ENCODE measurements at places on chromosomes 2 and 18.
A peak's percentile ranks its signal among the peaks of the same experiment; 100 is the strongest.

GRCh38 chr2:157191186-157191585 is 66.3 kb upstream of the GALNT5 start:
- DNase-seq, result no peak

- DNase-seq, result no peak
Observed at GRCh38 chr2:60252581-60253150, 300.8 kb downstream of the BCL11A start.

DNA sequence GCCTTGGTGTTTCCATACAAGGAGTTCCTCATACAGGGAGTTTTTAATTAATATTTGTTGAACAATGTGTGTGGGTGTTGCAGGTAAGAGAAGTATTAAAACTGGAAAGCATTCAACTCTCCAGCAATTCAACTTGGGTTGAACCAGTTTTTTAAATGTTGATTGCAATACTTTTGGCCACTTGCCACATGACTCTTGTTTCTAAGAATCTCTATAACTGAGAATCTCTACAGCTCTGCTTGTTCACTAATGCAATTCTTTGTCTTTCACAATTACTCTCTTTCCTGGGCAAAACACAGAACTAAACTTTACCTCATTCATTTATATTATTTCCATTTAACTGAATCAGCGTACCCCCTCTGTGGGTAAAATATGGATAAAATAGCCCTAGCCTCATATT is 429.4 kb downstream of the ARHGAP15 start:
- peak; percentile 51 for DNase-seq

GRCh38 chr2:143682436-143683055 is 553.3 kb downstream of the ARHGAP15 start:
- no peak for DNase-seq

GRCh38 chr2:58006952-58007284 is 39.7 kb upstream of the VRK2 start:
- no peak for DNase-seq

DNA sequence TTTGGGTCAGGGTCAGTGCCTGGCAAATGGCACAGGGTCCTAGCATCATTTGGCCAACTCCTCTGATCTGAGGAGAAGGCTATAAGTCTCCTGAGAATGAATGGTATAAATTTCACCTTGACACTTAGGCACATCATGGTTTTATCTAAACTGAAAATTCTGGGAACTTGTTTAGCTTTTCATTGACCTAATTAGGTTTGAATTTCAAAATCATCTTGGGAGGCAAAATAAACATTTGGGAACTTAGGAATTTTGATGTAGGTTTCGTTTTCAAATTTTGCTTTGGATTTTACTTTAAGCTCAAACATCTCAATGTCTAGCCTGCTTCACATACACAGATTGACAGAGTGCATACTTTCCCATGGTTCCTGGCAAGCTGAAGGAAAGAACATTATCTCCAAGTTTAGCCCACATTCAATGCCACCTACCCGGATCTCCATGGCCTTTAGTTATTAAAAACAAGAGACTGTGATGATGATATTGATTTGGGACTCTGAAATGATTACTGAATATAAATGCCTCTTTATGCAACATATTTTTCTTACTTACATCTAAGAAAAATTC is 44.5 kb downstream of the MYOM1 start:
- no peak for DNase-seq

GRCh38 chr18:27030421-27030820 is 154.7 kb downstream of the CHST9 start:
- no peak for DNase-seq

GRCh38 chr2:138291805-138292204 is 209.8 kb upstream of the SPOPL start:
- no peak for DNase-seq

DNA sequence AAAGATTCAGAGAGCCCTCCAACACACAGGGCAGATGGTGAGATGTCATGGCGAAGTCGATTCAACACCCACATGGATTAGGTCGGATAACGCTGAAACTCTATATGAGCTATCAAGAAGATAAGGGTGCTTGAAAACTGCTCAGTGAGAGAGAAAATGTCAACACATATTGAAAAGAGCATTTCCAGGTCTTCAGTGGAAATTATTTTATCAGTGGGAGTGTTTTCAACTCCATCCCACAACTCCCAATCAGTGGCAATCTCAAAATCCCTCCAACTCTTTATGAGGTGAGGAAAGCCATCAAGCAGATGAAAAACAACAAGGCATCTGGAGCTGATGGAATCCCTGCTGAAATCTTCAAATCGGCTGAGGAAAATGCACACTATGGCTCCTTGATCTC is 104.5 kb upstream of the KLHL14 start:
- peak; percentile 15 for DNase-seq

DNA sequence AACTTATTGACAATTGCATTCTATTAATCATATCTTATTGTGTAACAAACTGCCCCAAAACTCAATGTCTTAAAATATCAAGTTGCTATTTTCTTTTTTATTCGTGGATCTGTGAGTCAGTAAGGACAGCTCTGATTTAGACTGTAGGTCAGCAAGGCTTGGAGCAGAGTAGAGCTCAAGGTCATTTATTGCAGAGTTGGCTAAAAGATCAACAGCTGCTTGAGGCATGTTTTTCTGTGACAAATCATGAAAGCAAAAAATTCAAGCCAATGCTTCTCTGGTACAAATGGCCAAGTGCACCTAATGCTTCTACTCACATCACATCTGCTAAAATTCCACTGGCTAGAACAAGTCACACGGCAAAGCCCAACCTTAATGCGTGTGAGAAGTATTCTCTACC is 497.7 kb upstream of the LRATD1 start:
- DNase-seq, result no peak

DNA sequence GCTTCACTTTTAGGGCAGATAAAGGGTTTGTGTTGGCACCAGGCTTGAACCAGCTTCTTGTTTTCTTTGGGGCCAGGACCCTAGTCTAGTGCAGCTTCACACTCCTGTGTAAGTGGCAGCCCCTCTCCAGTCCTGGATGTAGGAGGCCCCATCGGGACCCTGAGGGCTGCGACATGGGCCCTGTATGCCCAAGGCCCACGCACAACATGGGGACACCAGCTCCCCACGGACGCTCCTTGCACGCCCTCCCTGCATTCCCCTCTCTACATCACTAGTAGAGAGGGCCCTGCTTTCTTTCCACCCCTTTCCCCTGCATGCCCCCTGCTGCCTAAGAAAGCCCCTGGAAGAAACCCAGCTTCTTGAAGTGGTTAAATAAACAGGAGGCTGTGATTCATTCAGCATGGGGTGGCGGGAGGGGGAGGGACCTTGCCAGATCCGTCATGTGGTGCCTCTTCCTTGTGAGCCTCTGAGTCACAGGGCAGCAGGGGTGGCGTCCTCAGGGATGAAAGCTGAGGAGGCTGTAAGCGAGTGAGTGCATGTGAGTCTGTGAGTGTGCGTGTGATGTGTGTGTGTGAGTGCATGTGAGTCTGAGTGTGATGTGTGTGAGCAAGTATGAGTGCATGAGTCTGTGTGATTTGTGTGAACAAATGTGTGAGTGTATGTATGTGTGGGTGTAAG is 42.5 kb downstream of the COPS8 start:
- peak; percentile 97 for DNase-seq

DNA sequence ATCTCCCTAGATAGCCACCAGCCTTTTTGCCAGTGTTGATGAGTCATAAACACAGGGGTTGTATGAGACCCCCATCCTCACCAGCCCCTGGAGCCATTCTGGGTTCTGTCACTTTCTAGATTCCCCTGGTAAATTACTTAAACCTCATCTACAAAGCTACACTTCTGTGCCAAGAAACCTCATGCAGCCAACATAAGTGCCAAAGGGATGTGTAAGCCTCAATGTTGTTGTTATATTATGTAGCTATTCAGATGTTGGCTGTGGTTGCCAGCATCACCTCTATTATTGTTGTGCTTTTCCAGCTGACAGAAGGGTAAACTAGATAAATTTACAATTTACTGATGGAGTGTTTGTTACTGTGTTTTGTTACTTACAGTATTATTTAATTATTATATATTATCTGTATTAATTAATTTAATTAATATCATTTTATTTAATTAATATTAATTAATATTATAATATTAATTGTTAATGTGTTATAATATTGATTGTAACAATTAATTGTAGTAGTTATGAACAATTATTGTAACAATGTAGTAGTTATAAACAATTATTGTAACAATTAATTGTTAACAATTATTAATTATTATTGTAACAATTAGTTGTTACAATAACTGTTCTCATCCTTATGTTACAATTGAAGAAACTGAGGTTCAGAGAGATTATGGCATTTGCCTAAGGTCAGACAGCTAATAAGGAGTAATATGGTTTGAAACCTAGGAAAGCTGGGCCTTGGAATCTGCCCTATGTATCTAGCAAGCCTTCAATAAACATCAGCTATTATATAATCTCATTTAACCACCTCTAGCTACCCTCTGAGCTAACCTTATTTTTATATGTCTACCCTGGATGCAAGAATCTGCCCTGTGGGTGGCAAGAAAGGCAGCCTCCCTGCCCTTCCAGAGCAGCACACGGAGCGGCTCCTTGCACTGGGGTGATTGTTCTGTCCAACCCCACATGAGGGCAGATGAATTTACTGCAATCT is 36.1 kb downstream of the PSTPIP2 start:
- no peak for DNase-seq

DNA sequence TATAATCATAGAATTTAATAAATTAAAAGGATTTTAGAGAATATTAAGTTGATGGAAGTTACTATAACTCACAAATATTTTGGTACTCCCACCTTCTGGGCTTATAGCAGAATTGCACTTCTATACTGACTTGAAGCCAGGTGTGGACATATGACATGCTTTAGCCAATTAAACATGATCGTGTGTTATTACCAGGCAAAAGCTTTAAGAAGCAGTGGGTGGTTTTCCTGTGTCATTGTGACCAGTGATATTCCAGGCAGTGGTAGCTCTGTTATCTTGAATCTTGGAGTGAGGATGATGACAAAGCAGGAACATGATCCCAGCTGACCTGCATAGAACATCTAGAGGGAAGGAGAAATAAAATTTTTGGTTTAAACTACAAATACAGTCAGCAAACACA is 370.9 kb upstream of the ZEB2 start:
- no peak for DNase-seq

GRCh38 chr2:215431290-215431689 is 4.6 kb downstream of the FN1 start:
- DNase-seq, result no peak

DNA sequence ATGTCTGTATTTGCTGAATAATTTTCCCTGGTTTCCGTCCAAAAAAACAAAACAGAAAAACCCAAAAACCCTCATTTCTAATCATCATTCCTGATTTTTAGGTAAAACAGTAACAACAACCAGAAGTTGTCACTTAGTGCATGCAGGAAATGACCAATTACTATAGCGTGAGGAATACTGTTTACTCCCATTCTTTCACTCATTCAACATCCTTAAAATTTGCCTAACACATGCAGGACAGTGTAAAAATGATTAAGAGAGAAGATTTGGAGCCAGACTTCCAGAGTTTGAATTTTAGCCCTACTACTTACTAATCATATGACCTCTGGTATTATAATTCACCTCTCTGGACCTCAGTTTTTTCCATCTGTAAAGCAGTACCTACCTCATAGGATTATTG is 83.1 kb downstream of the FIGN start:
- DNase-seq, result no peak

DNA sequence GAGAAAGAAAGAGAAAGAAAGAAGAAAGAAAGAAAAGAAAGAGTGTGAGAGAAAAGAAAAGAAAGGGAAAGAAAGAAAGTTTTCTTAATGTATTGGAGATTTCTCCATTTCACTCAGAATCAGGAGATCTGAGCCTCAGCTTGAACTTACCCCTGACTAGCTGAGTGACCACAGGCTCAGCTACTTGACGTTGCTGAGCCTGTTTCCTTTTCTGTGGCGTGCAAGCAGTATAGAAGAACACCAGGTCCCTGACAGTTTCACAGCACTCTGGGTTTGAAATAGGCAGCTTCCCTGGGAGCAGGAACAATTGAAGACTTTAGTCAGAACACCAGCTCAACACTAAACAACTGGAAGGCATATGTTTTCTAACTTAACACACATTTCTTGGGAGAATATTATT is 44.7 kb downstream of the MARCO start:
- no peak for DNase-seq

- peak; percentile 2 for DNase-seq
Observed at GRCh38 chr18:74951165-74951760, 257.7 kb downstream of the PTGR3 start.

DNA sequence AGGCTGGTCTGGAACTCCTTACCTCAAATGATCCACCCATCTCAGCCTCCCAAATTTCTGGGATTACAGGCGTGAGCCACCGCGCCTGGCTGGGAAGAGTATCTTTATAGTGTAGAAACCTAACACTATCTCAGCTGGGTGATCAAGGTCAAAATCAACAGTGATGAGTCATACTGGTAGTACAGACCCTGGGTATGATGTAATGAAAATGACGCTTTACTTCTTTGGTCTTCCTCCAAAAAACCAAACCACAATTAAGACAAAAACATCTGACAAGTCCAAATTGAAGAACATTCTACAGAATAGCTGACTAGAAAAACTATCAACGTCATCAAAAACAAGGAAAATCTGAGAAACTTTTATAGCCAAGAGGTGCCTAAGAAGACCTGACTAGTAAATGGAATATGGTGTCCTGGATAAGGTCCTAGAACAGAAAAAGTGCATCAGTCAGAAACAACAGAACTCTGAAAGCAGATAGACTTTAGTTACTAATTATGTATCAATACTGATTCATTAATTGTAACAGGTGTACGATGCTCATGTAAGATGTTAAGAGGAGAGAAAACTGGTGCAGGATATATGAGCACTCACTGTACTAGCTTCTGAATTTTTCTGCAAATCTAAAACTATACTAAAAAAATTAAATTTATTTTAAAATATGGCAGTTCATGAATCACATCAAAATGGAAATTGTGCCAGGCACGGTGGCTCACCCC is 25.4 kb downstream of the PDCL3 start:
- no peak for DNase-seq

- no peak for DNase-seq
Observed at GRCh38 chr2:233141901-233142300, 81.8 kb downstream of the INPP5D start.

- no peak for DNase-seq
Observed at GRCh38 chr2:220814441-220814840, 757.7 kb downstream of the EPHA4 start.

DNA sequence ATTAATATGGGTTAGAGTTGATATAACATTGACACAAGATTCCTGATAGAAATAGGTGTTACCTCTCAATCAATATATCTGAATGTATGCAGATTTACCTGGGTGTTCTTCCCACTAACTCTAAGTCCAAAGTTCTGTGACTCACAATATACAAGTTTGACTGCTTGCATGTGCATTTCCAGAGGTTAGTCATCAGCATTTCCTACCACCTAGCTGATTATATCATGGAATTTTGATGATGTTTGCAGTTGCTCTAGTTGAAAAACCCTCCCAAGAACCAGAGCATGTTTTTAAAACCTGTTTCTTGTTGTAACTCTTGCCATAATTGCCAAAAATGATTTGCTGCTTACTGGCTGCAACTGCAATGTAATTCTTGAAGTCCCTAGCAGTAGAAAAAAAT is 15.0 kb upstream of the DSG1 start:
- DNase-seq, result peak; percentile 28
